ENCODE measurements at places on chromosomes 5 and 9.

DNA sequence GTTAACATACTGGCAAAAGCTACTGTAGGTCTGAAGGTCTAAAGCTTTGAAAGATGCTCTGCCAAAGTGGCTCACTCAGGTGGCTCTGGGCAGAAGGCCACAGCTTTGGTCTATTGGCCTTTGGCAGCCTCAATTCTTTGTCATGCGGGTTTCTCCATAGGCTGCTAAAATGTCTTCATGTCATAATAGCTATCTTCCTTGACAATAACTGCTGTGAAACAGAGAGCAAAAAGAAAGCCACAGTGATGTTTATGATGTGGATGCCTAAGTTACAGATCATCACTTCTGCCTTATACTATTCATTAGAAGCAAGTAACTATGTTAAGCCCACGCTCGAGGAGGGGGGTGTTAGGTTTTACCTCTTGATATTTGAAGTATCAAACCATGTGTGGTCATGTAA, 906.1 kb upstream of the CDH9 start:
- no peak for DNase-seq

GRCh38 chr9:83665580-83666200, 42.1 kb downstream of the UBQLN1 start:
- no peak for DNase-seq

GRCh38 chr9:133048595-133048994, 13.2 kb upstream of the CEL start:
- DNase-seq, result no peak

DNA sequence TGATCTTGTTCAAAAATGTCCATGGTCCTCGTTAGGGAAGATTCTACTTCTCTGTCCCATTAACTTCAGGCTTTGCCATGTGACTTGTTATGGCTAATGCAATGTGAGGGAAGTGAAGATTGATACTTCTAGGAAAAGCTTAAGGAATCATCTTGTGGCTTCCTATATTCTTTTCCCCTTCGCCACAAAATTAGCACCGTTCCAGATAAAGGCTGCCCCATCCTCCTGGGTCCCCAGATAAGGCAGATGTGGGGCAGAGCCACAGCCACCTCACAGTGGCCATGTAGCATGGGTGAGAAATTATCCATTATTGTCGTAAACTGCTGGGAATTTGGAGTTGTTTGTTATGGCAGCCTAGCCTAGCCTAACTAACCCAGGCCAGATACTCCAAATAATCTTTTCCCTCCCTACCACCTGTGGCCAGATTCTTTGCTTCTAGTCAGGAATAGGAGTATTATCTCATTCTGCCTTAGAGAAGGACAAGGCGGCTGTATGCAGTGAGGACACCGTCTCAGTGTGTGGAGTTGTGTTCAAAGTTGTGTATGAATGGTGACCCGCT, 31.9 kb upstream of the BOD1 start:
- no peak for DNase-seq

DNA sequence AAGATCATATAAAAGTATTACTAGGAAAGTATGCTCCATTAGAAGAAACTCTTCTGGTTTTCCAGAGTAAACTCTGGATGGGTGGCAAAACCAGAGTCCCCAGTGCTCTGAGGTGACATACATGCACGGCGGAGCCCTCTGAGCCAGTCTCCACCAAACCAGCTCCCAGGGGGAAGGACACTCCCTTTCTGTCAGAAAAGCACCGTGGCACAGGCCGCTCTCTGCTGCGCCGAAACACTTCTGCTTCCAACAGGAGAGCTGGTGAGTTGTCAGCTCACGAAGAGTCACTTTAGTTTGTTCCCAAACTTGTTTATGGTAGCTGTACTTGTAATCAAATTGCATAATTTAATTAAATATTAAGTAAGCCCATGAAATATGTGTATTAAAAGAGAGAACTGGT, 184.6 kb downstream of the CDK5RAP2 start:
- no peak for DNase-seq

GRCh38 chr5:3394891-3395599, 200.6 kb upstream of the IRX1 start:
- no peak for DNase-seq

GRCh38 chr9:93588641-93589609, 12.5 kb downstream of the PHF2 start:
- DNase-seq, result no peak

GRCh38 chr9:108691614-108692013, 164.2 kb downstream of the ACTL7B start:
- DNase-seq, result no peak

- DNase-seq, result no peak
Observed at GRCh38 chr5:140567136-140567818, 2.6 kb downstream of the SLC35A4 start.

DNA sequence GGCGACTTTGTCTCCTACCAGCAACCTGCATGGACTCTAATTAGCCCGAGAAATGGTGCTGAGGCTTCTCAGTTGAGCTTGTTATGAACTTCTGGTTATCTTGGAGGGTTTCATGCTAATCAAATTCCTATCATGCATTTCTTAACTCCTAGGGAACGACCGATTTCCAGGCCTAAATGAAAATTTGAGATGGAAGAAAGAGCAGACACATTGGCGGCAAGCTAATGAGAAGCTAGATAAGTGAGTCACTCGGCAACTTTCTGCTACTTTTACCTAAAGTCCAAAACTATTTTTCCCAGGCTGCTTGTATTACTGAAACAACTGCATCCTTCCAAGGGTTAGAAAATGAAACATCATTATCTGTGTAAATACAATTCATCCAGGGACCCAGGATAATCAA, 207.2 kb downstream of the DOCK8 start:
- no peak for DNase-seq

DNA sequence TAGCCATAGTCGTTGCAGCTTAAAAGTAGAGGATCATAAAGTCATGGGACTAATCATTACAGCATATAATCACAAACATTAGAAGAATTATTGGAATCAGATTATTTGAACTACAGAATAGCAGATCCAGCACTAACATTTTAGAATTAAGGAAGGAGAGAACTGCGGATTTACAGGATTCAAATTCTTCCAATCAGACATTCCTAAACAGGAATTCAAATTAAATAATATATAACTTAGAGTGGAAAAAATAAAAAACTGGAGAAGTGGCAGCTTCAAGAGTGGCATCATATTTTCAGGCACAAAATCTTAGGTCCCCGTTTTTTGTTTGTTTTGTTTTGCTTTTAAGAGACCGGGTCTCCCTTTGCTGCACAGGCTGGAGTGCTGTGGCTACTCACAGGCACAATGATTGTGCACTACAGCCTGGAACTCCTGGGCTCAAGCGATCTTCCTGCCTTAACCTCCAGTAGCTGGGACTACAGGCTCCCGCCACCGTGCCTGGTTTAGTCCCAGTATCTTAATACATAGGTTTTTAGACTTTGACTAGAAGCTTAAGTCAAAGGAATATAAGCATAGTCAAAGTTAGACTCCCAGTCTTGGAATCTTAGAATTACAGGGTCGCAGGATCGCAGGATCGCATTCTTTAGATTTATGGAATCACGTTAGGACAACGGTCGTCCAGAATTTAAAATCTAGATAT, 2.1 kb upstream of the FOXE1 start:
- DNase-seq, result no peak

DNA sequence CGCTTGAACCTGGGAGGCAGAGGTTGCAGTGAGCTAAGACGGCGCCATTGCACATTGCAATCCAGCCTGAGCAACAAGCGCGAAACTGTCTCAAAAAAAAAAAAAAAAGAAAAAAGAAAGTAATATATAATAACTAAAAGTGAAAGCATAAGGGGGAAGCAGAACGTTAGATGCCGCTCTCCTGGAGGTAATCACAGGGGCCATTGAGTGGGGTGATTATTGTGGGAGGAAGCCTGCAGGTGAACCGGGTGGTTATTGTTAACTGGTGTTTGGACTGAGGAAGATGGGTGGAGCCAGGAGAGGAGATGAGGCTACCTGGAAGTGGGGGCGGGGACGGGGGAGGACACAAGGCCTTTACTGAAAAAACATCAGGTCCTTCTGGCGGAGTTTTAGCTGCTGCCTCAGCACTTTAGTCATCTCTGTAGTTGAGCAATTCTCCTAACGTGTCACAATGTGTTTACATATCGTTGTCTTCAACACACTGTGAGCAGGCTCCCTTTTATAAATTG, 5.3 kb upstream of the TJP2 start:
- no peak for DNase-seq

GRCh38 chr5:18375641-18376040, 741.4 kb downstream of the TAF11L14 start:
- no peak for DNase-seq

DNA sequence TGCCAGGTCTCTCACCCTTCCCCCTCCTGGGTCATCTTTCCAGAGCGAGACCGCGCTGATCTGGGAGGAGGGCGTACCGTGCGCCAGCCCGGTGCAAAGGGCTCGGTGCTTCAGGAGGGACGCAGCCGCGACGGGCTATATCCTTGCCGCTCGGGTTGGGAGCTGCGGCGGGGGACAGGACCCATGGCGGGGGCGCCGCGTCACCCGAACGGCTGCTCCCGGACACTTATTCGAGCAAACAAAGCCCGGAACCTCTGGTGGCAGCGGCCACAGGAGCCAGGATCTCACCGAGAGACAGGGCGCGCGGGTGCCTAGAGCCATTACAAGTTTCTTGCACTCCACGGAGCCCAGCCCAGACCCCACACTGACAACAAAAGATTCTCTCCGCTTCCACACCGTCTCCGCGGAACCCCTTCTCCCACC, 1.3 kb downstream of the SEMA6A start:
- no peak for DNase-seq

DNA sequence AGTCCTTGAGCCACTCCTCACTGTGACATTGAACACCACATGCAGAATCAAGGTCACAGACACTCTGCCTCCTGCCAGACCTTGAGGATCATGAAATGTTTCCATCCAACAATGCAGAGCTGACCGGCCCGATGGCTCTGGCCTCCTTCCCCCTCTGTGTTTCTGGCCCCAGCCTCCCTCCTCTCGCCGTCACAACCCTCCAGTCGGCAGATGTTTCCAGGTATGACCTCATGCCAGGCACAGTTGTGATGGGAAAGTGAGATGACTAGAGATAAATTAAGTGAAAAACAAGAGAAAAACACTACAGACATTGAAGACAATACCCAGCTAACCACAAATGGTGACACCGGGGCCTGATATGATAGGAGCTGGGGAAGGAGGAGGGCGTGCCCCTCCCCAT, 9.8 kb downstream of the NTNG2 start:
- DNase-seq, result no peak

- DNase-seq, result peak; percentile 57
Observed at GRCh38 chr5:132437604-132438266, 52.8 kb downstream of the IRF1 start.

GRCh38 chr5:6783787-6784186, 70.6 kb downstream of the TENT4A start:
- DNase-seq, result no peak

- DNase-seq, result peak; percentile 45
Observed at GRCh38 chr5:149320791-149321330, 24.4 kb upstream of the GRPEL2 start.

- DNase-seq, result no peak
Observed at GRCh38 chr5:86880344-86880743, 262.6 kb downstream of the COX7C start.

DNA sequence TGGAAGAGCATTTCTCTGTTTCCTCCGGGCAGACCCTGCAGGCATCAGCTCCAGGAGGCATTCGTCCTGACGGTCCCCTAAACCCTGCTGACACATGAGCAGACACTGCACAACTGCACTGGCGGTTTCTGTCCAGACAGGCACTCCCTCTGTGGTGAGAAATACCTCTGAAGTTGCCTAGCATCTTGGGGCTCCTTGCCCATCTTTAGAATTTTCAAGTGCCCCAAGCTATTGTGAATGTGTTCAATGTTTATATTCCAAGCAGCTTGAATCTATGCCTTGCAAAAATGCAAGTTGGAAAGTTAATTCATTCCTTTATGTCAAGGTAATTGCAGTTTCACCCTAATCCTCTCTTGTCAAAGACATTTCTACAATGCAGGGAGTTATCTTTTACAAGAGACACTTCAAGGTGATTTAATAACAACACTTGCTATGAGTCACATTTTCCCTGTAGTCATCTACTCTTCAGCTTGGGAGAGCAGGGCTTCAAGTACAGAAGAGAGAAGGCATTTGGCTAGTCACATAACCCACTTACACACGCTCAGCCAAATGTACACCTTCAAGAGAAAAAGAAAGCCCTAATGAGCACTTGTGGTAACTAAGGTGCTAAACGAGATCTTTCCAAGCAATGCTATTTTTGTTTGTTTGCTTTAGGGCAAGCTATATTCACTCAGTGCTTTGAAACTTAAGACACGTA, 302.5 kb downstream of the MLLT3 start:
- no peak for DNase-seq

GRCh38 chr5:68780299-68780955, 313.4 kb upstream of the SLC30A5 start:
- DNase-seq, result no peak

DNA sequence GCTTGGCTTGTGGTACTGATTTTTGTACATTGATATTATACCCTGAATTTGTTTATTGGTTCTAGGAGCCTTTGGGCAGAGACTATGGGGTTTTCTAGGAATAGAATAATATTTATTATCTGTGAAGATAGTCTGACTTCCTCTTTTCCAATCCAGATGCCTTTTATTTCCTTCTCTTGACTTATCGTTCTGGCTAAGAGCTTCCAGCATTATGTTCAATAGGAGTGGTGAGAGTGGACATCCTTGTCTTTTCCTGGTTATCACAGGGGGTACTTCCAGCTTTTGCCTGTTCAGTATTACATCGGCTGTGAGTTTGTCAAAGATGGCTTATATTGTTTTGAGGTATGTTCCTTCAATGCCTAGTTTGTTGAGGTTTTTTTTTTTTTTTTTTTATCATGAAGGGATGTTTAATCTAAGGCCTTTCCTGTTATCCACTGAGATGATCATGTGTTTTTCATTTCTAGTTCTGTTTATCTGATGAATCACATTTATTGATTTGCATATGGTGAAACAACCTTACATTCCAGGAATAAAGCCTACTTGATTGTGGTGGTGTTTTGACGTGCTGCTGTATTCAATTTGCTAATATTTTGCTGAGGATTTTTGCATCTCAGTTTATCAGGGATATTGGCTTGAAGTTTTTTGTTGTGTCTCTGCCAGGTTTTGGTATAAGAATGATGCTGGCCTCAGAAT, 77.5 kb downstream of the CERT1 start:
- DNase-seq, result no peak

DNA sequence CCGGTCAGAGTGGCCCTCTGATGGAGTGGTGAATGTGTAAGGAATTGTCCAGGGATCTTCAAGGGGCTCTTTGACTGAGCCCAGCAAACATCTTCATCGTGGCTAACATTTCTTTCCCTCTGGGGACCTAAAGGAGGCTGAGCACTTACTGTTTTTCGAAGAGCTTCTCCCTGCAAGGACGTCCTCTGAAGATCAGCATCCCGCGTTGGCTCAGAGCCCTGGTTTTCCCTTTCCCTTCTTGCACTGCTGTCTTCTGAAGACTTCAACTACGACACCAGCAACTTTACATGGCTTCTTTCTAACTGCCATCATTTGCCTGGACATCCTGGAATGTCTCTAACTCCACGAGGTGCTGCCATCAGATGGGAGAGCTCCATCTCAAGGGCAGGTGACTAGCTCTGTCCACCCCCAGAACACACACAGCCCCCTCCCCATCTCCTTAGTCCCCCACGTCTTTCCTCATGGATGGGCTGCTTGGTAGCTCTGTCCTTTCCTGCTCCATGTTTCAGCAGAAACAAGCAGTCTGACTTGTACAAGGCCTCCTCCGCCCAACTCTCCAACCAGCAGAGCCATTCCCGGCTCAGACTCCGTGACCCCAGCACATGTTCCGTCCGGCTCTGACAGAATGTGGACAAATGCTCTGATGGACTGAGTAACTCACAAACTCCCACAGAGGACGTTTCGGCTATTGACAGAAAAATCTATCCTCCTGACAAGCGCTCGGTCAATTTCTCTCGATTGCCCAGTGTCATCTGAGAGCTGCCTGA, 17.1 kb downstream of the SHB start:
- DNase-seq, result no peak
